ENCODE measurements at places on chromosomes 3 and 15.

GRCh38 chr3:24365168-24365567 lies 129.5 kb downstream of the THRB start:
- DNase-seq, result no peak

DNA sequence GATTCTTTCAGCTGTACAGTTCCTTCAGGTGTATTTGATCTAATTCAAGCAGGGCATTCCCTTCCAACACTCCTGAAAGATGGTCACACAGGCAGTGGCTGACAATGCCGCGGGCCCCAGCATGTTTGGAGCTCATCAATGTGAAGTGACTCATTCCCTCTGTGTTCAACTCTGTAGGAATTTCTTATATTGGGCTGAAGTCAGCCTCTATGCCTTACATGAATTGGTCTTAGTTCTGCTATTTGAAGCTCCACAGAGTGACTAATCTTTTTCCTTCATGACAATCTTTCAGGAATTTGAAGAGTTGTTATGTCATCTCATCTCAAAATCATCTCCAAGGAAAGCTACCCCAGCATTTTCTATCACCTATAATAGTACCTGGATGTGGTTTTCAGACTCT lies 142.5 kb upstream of the C2CD4B start:
- DNase-seq, result no peak

DNA sequence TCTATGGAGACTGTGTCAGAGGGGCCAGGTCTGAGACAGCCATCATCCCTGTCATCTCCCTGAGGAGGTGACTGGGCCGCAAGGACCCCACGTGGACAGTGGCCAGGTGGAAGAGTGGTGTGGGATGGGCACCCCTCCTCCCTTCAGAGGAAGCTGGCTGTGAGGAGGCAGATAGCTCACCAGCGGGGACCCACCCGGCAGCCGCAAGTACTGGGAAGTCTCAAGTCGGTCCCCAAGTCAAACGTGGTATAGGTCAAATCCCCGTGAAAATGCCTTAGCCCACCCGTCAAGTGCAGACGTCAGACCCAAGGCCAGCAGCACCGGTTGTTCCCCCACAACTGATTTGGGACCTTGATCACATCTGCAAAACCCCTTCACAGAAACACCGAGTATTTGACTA lies 12.3 kb upstream of the KLF13 start:
- DNase-seq, result no peak

DNA sequence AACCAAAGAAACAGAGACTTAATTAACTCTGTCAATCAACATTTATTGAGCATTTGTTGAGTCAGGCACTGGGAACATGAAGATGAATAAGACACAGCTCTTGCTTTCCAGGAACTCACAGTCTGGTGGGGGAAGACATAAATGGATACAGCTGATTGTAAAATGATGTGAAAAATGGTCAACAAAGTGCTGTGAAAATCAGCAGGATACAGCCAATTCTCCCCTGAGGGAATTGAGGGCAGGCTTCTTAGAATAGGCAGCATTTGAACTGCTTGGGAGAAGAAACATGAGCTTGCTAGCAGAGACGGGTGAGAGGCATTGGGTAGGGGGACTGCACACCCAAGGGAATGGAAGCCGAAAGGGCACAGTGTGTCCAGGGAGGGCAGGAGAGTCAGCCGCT lies 41.1 kb downstream of the MFSD1 start:
- no peak for DNase-seq

- DNase-seq, result no peak
Observed at GRCh38 chr15:63553388-63553791, 43.8 kb upstream of the FBXL22 start.

GRCh38 chr15:35427091-35427490 lies 118.9 kb downstream of the DPH6 start:
- no peak for DNase-seq

- no peak for DNase-seq
Observed at GRCh38 chr3:67688231-67688630, 33.8 kb upstream of the SUCLG2 start.

DNA sequence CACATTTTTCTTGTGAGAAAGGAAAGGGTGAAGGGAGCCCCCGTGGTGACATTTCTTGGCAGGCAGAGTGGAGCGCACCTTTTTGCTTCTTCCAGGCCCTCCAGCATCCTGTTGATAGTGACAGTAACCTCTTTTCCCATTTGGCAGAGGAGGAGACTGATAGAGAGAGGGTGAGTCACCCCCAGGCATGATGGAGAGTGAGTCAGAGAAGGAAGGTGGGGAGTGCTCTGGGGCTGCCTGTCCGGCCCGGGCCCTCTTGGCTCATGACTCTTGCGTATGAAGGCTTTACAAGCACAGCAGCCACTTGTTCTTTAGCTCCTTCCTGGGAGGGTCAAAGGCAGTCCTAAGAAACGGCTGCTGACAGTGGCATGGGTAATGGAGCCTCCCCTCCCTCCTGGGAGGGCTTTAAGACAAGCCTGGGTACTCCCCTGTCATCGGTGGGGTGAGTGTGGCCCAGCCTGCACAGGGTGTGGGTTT lies 16.0 kb downstream of the ANKRD63 start:
- no peak for DNase-seq

- DNase-seq, result peak; percentile 71
Observed at GRCh38 chr3:61936344-61936937, 375.1 kb downstream of the PTPRG start.
